Stimulated activated CD4-positive, alpha-beta T cell treated with anti-CD3 and anti-CD28 coated beads, Interleukin-1b, Interleukin-23, amount 100 ng/mL, for 1 hour (primary cell): ENCODE measurements at places on chromosomes 6 and 20.
A peak's percentile ranks its signal among the peaks of the same experiment; 100 is the strongest.

- DNase-seq = no peak
Measured at GRCh38 chr20:35560541-35560940, 18.7 kb downstream of the ERGIC3 start.

- no peak for DNase-seq
Measured at GRCh38 chr6:3398755-3399696, 57.8 kb downstream of the SLC22A23 start.

DNA sequence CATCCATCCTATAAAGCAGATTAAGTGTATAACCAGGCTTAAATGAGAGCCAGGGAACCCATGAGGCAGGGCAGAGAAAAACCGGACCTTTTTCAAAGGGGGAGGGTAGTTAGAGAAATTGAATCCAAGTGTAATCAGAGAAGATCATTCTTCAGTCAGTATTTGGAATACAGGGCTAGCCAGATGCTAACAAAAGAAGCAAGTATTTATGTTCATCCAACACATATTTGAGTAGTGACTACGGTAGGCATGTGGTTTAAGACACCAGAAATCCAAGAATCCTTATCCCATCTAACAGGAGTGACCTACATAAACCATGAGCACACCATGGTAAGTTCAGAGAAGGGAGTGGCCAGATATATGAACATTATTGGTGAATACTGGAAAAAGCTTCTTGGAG is 46.8 kb upstream of the FAM83C start:
- no peak for DNase-seq

GRCh38 chr6:154277629-154278017 is 79.0 kb downstream of the IPCEF1 start:
- DNase-seq = no peak

GRCh38 chr20:4047614-4048013 is 32.3 kb upstream of the RNF24 start:
- DNase-seq = no peak

DNA sequence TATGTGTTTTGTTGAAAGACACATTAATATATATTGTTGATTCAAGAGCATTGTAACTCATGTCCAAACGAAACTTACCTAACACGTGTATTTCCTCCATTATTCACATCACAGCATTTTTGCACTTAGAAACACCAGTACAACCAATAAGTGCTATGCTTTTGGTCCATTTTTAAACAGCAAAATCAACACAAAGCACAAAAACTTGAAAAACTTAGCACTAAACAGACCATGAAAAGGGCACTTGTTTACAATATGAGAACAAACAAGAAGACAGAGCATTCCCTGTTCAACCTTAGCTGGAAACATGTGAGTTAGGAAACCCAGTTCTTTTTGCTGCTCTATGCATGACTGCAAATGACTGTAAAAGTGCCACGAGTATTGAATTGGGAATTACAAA is 9.6 kb downstream of the GLYATL3 start:
- no peak for DNase-seq

DNA sequence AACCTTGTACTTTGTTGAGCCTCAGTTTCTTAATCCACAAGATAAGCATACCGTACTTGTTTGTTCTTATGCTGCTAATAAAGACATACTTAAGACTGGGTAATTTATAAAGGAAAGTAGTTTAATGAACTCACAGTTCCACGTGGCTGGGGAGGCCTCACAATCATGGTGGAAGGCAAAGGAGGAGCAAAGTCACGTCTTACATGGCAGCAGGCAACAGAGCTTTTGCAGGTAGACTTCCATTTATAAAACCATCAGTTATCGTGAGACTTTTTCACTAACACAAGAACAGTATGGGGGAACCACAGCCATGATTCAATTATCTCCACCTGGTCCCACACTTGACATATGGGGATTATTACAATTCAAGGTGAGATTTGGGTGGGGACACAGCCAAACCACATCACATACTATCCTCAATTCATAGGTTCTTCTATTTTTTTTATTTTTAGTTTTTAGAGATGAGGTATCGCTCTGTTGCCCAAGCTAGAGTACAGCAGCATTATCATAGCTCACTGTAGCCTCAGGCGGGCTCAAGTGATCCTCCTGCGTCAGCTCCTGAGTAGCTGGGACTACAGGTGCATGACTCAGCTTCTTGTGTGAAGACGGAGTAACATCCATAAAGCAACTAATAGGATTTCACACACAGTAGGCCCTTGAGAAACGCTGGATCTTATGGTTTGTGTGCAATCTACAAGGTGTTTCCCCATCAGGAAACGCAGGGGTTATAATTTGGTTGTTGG is 76.7 kb upstream of the IYD start:
- DNase-seq = no peak

- no peak for DNase-seq
Measured at GRCh38 chr6:136887953-136888352, 34.1 kb upstream of the SLC35D3 start.

GRCh38 chr6:100763617-100764241 is 117.4 kb downstream of the ASCC3 start:
- DNase-seq = no peak

GRCh38 chr20:38859070-38859690 is 53.7 kb downstream of the PPP1R16B start:
- DNase-seq = no peak

GRCh38 chr20:41142245-41142644 is 4.9 kb downstream of the PLCG1 start:
- no peak for DNase-seq

GRCh38 chr6:105618247-105618646 is 215.4 kb upstream of the PREP start:
- DNase-seq = no peak

DNA sequence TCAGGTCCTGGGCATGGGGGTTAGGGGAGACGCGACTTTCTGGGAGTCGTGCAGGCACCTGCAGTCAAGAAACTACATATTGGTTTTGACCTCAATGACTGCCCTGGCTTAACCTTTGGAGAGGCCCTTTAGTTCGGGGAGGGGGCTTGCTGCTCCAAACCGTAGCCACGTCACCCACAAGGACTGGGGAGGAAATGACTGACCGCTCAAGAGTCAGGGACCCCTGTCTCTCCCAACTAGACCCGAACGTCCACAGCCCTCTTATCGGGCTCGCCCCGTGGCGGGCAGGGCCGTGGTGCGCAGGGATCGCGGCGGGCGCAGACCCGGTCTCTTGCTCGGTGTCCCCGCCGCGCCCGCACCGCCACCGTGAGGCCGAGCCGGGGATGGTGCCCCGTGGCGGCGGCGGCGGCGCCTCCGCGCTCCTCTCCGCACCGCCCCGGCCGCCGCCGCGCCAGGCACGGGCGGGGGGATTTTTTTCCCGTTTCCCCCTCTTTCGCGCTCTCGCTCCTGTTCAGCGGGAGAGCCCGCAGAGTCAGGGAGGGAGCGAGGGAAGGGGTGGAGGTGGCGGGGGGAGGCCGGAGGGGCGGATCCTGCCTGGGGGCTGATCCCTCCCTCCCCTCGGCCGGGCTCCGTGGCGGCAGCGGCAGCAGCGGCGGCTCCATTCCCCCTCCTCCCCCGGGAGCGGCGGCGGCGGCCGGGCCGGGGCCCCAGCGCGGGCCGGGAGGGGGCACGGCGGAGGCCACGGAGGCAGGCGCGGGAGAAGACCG is at the start of gene BRPF3:
BRPF3 (plus strand) TSS at position 632 of the 767 bp plus-strand sequence. CDS start 3,579 bp downstream, outside the sequence.
- DNase-seq = peak; percentile 46

- DNase-seq = no peak
Measured at GRCh38 chr6:132525866-132526265, 12.2 kb upstream of the TAAR9 start.

- no peak for DNase-seq
Measured at GRCh38 chr20:51342510-51343236, 199.8 kb downstream of the NFATC2 start.

GRCh38 chr20:23507346-23507745 is 16.4 kb downstream of the CST8 start:
- no peak for DNase-seq

- DNase-seq = no peak
Measured at GRCh38 chr6:160121981-160122380, 366 bp downstream of the SLC22A1 start.

- DNase-seq = no peak
Measured at GRCh38 chr6:151993364-151993763, 185.9 kb downstream of the ESR1 start.

GRCh38 chr20:47810721-47811347 is 25.6 kb upstream of the SULF2 start:
- DNase-seq = no peak

GRCh38 chr20:56516631-56517030 is 7.9 kb upstream of the FAM209A start:
- DNase-seq = no peak

DNA sequence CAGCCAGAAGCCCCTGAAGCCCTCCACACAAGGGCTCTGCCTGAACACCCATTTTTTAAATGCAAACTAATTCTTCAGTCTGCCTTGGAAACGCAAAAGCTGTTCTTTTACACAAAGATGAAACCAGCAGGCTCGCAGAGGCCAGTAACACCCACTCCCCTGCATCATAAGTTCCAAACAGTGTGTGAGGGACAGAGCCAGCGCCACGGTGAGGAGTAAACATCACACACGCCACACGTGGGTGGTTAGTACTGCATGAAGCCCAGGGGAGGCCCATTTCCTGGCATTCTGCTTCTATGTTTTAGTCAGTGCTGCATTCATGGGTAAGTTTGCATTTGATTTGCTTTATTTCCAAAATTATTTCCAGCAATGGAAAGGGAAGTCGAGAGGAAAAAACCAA is 217.7 kb upstream of the RIN2 start:
- no peak for DNase-seq

DNA sequence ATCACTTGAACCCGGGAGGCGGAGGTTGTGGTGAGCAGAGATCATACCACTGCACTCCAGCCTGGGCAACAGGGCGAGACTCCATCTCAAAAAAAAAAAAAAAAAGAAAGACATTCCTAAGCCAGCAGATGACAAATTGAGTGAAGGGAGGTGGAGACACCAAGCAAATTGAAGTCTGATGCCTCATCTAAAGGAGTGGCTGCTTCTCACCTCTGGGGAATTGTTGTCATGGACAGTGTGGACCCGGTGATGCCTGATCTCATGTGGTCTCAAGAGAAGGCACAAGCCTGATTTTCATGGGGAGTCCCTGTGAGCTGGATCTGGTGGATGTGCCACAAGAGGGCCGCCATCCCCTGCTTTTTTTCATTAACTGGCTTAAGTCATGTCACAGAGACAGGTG is 272.0 kb downstream of the ZNF217 start:
- no peak for DNase-seq

DNA sequence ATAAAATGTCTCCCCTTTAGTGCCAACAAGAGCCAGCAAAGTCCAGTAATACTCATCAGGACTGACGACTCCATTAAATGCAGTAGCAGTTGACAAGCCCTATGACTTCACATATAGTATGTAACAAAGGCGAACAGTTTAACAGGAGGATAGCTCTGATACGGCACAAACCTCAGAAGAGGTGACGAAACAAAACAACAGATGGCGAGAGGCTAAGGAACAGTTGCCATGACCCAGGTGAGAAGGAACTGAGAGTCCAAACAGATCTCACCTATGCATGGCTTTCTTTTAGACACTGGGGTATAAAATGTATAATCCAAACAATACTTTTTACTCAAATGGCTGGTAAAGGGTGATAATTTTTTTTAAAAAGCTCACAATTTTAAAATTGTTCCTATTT is 37.1 kb downstream of the SYNE1 start:
- no peak for DNase-seq

DNA sequence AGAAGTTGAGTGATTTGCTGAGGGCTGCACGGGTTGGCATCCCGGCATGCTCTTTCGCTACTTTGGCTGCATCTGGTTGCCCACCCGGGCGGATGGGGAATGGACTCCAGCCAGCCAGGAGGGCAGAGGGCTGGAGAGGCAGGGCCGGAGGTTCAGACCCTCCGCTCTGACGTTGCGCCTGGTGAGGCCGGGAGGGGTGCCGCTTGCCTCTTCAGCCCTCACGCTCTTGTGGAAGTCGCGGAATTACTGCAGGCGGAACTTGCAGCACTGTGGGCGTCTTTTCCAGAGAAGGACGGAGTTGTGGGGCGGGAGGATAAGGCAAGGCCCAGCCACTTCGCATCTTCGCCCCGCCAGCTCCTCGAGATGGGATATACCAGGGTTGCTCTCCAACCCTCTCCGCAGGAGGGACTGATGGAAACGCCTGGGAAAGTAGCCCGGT is 656 bp downstream of the RTEL1 start:
- no peak for DNase-seq

DNA sequence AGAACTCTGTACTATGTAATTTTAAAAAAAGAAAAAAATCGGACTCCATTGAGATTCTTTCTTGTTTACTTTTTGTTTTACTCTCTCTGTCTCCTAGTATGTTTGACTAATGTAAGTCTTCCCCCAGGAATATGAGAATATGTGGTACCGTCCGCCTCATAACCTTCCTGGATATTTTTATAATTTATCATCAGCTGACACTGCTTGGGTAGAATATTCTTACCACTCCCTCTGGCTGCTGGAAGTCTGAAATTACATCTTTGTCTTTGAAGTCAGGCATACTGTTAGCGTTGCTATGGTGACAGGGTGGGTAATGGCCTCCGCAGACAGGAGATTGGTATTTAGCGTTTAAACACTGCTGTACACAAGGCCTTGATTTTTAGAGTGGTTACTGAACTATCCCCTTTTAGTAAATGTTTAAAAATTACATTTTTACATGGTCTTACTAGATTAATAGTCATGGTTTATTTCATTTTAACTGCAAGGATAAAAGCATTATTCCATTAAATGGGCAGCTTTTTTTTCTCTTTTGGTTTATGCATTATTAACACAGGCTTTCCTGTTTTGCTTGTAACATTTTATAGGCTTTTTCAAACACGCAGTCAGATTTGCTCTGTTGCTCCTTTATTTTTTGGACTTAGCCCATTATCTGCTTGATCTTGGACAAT is 176.4 kb downstream of the ARID1B start:
- DNase-seq = peak; percentile 7

- DNase-seq = peak; percentile 47
Measured at GRCh38 chr6:42166444-42167141, 6.6 kb upstream of the GUCA1A start.

GRCh38 chr6:48844696-48845095 is 618.4 kb downstream of the MMUT start:
- DNase-seq = no peak

GRCh38 chr6:119350952-119351372 is 1.4 kb upstream of the MAN1A1 start:
- DNase-seq = no peak

GRCh38 chr6:133070410-133071043 is 170.6 kb upstream of the EYA4 start:
- no peak for DNase-seq

DNA sequence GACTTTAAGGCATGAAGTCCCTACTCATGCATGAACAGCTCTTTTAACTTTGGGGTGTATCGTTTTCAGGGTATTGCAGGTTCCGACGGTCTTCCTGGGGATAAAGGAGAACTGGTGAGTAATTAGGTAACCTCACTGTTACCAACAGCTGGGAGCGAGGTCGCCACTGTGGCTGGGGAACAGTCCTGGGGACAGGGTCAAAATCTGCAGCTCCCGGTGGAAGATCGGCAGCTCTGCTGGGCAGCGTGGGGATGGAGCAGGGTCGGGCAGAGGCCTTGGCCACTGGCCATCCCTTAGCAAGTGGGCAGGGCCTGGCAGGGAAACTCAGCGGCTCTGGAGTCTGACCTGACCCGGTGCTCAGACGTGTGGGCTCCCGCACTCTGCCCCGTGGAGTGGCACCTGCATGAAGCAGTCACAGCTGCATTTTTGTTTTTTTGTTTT is 16.1 kb downstream of the COL9A3 start:
- no peak for DNase-seq

GRCh38 chr6:150667977-150668716 is 68.5 kb downstream of the PLEKHG1 start:
- DNase-seq = no peak

- DNase-seq = no peak
Measured at GRCh38 chr6:169621311-169621710, 80.5 kb downstream of the WDR27 start.

GRCh38 chr6:109717971-109718370 is 26.9 kb downstream of the FIG4 start:
- no peak for DNase-seq
